ENCODE measurements at places on chromosomes 16 and 17. TPM values are rescaled to one million over a fixed set of nuclear protein-coding genes. Genes with fewer than 3 reads are reported as not detected.

SGCA gene
- 0.89 TPM for total RNA-seq

RPL27 gene
- total RNA-seq: 851 TPM

GUCY2D gene
- 0.37 TPM for total RNA-seq

DPEP3 gene
- not detected for total RNA-seq

MLKL gene
- total RNA-seq: 25.1 TPM

PRDM7 gene
- total RNA-seq: not detected

- no peak for DNase-seq
Measured at GRCh38 chr16:78390092-78390491, 290.6 kb downstream of the WWOX start.

GRCh38 chr16:71769222-71769621, 39.4 kb downstream of the AP1G1 start:
- DNase-seq: no peak

DNA sequence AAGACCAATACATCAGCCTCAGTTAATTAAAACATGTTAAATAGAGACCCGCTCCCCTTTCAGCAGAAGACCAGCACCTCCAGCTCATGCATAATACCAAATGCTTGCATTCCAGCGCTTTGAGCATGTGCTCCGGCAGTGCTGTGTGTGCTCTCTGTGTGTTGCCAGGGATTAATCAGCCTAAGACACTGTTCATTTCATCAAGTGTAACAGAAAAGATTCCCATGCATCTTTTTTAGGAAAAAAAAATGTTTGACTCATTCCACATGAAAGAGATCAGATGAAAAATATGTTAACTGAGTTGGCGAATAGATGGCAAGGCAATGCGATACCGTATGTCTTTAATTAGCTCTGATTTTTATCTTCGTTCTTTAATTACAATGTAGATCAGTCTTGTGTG, 187.6 kb downstream of the RPTOR start:
- no peak for DNase-seq

GRCh38 chr17:49525831-49526741, 31.0 kb downstream of the NGFR start:
- no peak for DNase-seq

All from colonic mucosa (tissue), 4 donors.